NCI-H510A (cell line): ENCODE measurements at places on chromosomes 7 and 10.

DNA sequence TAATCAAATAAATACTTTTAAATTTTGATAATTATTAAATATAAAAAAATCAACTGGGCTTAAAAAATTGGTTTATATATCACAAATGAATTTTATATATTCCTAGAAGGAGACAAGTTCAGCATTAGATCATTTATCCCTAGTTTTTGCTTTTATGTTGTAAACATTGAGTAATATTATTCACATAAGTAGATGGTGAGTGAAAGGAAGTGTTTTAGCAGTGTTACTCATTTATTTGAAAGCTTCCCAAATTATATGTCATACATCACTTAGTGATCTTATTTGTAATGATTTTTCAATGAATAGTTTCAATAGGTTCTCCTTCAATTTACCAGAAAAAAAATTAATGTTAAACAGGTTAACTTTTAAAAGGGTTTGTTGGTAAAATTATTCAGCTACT lies 15.8 kb downstream of the KLLN start:
- DNase-seq = no peak

GRCh38 chr10:117860823-117861222 lies 185.9 kb downstream of the RAB11FIP2 start:
- DNase-seq = no peak

DNA sequence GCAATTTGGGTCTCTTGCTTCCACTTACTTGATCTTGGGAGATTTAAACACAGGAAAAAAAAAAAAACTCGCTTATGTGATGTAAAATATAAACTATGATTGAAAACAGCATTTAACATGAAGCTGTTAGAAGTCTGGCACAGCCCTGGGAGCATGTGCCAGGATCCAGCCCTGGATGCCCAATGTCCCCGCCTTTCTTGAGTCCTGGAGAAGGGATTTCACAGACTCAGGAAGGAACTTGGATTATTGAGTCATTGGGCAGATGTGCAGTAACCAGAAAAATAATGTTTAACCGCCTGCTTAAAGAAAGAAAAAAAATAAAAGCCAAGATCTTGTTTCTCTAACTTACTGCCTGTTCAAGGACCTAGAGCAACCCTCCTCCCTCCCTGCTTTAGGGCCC lies 3.7 kb upstream of the JCAD start:
- no peak for DNase-seq

- no peak for DNase-seq
Observed at GRCh38 chr10:78464118-78464855, 430.6 kb downstream of the RPS24 start.

DNA sequence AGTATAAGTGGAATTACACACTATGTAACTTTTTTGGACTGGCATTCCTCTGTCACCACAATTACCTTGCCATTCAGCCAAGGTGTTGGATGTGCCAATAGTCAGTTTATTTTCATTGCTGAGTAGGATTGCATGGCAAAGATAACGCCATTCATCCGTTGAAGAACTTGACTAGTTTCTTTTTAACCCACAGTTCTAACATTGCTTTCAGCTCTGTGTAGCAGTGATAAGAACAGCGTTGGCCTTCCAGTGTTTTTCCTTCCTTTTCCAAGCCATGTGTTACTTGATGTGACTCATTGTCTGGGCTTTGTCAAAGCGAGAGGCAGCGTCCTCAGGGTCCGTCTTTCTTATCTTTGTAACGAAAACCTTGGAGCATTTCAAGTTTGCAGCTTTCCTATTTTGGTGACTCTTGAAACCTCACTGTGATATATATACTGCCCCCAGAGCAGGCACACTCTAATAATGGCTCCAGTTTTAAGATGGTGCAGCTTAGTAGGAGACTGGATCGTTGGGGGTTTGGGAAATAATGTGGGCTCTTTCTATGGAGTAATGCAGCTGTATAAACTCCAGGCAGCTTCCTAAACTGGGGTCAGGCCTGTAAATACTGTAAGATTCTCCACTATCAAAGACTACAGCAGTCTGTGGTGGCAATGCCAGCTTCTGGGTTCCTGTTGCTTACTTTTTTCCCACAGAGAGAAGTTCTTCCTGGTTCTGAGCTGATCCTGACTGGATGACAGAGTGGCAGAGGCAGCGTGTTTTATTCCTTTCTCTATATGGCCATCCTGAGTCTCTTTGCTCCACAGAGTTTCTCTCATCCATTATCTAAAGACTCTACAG lies 41.7 kb downstream of the AKR1E2 start:
- no peak for DNase-seq

DNA sequence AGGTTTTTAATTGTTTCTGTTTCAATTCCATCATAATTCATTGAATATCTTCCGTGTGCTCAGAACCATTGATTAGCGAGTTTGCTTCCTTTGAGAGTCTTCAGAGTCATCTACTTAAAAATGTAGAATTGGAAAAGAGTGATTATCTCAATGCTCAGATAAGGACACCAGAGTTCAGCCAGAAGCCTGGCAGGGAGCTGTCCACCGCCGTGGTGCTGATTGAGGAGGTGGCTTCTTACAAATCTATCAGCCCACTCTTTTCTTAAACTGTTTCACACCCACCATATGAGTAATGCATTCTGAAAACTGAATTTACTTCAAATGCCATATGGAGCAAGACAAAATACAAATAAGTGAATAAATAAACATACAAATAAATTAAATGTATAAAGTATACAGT lies 79.3 kb downstream of the INSYN2A start:
- no peak for DNase-seq

DNA sequence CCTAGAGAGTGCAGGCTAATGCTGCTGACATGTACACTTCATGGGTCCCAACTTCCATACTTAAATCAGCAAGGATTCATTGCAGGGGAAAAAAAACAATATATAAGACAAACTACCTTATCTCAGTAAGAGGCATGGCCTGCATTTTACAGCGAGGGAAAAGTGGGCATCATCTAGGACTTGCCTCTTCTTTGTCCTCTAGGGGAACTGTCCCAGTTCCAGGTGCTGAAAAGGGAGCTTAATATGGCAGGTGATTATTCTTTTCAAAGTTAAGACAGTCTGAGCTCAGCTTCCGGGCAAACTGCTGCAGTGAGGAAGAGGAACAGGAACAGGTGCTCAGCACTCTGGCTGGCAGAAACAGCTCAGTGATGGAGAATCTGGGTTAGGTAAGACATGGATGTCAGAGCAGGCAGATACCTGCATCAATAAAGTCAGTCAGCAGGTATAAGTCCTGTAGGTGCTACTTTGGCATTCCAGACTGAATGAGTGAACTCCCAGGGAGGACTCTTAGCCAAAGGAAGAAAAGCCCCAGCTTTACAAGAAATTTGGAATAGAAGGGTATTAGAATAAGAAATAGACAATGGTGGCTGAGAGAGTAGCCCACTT lies 147.2 kb downstream of the TMEM178B start:
- DNase-seq = no peak

- DNase-seq = no peak
Observed at GRCh38 chr10:9230625-9231024, 1176.1 kb downstream of the GATA3 start.

DNA sequence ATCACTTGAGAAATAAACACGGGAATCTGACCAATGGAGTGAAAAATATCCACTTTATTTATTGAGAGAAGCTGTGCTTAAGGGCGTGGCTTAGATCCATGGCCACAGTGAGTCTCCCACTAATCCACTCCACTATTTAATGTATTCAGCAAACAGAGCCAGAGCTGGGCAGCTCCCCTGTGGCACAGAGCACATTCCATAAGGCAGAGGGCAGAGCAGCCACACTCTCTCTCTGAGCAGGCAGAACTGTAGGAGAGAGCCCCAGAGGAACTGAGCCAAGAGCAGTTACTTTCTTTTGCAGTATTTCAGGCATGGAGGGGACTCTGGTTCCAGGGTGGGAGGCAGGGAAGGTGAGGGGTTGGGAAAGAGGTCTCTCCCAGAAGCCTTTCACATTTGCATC lies 106.0 kb downstream of the GALNT17 start:
- no peak for DNase-seq

- DNase-seq = no peak
Observed at GRCh38 chr7:153886506-153887441, 165.4 kb upstream of the DPP6 start.

DNA sequence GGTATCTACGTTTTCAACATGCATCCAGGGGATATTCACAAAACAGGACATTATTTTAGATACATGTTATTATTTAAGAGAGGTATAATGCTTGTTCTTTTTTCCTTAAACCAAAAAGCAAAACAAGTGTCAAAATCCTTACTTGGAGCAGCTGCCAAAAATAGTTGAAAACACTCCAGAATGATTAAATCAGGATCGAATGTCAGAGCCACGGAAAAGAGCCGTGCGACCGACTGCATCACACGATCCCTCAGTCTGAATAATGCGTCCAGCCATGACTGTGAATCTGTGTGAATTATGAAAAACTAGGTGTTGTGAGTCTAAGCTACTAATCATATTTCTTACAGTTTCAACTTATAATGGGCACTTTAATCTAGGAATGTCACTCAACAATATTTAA lies 126.0 kb downstream of the PARD3 start:
- no peak for DNase-seq

DNA sequence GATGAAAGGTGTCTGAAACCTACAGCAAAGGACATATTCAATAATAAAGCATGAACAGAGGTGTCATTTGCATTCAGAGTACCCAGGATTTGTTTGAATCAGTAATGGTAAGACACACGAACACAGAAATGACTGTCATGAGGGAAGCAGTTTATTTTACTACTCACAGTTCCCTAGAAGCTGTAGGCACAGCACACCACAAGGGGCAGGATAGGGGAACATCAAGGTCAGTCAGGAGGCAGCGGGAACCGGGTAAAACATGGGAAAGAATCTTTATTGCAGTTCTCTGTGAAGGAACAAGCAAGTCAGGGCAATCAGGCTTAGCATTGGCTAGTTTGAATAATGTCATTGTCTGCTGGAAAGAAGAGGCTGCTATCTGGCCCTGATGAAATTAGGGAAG lies 70.2 kb upstream of the PDSS1 start:
- no peak for DNase-seq

DNA sequence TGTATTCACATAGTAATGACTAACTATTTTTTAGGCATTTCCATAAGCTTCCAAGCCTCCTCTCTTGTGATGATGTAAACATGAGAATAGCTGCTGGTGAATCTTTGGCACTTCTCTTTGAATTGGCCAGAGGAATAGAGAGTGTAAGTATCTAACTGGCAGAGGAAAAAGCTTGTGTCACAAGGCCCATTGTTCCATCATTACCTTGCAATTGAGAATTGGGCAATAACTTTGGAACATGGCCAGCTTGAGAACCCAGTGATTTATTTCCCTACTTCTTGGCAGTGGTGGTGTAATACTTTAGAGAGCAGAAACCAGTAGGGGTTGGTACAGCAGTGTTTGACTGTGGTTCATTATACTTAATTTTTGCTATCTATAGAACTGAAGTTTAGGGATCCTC lies 12.0 kb downstream of the IFRD1 start:
- DNase-seq = no peak

- no peak for DNase-seq
Observed at GRCh38 chr10:127911218-127911866, 4.4 kb downstream of the PTPRE start.

GRCh38 chr10:69800109-69800508 lies 1.6 kb upstream of the COL13A1 start:
- no peak for DNase-seq

GRCh38 chr7:78900806-78901205 lies 552.7 kb downstream of the MAGI2 start:
- no peak for DNase-seq

GRCh38 chr10:73762915-73763314 lies 18.7 kb downstream of the SEC24C start:
- no peak for DNase-seq

- DNase-seq = no peak
Observed at GRCh38 chr10:96491303-96491702, 22.4 kb downstream of the TLL2 start.

DNA sequence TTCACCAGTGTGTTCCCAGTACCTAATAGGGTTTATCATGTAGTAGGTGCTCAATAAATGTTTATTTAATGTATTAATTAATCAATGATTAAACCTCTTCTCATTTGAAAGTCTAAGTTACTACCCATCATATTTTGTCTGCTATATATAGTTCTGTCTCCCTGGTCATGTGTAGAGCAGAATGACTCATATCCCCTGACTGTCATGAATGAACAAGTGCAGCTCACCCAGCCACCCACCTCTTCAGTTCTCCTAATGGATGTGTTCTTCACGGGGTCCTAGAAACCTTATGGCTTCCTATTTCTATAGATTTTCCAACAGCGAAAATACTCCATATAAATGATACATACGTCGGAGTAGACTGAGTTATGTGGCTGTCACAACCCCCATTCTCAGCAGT lies 64.5 kb downstream of the HIF1AN start:
- DNase-seq = no peak

DNA sequence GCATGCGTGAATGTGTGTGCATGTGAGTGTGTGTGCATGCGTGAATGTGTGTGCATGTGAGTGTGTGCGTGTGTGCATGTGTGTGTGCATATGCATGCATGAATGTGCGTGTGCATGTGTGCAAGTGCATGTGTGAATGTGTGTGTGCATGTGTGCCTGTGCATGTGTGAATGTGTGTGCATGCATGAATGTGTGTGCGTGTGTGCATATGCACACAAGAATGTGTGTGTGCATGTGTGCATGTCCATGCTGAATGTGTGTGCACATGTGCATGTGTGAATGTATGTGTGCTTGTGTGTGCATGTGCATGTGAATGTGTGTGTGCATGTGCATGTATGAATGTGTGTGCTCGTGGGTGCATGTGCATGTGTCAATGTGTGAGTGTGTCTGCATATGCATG lies 42.1 kb upstream of the NUB1 start:
- no peak for DNase-seq

GRCh38 chr10:117298219-117298618 lies 57.3 kb downstream of the SLC18A2 start:
- DNase-seq = no peak

DNA sequence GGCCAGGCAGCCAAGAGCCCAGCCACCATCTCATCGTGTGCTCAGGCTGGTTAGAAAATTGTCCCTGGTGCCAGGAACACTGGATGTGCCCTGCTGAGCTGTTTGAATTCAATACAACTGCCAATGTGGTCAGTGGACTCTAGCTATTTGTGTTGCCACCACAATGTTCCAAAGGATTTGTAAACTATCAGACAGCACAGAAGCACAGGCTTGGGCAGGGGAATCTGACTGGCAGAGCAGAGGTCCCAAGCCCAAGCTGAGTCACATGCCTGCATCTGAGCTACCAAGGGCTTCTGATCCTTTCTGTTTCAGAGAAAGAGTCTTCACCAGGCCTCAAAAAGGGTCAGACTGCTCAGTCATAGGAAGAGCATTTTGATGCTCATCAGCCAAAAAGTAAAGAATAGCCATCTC lies 232.1 kb upstream of the SEMA3C start:
- DNase-seq = no peak
